NCI-H187 treated with DMSO at 0.1 percent for 48 hours (cell line): ENCODE measurements at places on chromosomes 1 and 21.

DNA sequence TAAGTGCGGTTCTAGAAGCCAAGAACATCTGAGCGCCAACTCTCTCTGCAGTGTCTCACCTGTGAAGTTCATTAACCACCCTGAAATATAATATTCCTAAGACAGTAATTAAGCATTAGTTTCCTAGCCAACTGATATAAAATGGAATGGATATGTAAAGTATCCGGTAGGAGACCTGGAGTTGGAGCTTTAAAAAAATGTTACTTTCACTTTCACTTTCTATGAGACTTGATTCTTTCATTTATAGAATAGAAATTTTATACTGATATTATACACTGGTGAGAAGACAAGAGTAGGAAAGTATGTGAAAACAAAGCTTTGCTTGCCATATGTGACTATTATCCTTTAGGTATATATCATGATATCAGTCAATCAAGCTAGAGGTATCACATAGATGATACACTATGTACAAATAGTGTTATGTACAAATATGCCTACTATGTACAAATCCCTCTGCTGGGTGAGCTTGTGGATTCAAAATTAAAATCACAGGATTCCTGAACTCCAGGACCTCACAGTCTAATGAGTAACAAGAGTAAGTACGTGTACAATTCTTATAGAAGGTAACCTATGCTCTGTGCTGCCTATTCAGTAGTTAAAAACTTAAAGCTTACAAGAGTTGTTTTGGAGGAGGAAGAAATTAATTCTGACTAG, 934.2 kb downstream of the TTLL7 start:
- DNase-seq: no peak

DNA sequence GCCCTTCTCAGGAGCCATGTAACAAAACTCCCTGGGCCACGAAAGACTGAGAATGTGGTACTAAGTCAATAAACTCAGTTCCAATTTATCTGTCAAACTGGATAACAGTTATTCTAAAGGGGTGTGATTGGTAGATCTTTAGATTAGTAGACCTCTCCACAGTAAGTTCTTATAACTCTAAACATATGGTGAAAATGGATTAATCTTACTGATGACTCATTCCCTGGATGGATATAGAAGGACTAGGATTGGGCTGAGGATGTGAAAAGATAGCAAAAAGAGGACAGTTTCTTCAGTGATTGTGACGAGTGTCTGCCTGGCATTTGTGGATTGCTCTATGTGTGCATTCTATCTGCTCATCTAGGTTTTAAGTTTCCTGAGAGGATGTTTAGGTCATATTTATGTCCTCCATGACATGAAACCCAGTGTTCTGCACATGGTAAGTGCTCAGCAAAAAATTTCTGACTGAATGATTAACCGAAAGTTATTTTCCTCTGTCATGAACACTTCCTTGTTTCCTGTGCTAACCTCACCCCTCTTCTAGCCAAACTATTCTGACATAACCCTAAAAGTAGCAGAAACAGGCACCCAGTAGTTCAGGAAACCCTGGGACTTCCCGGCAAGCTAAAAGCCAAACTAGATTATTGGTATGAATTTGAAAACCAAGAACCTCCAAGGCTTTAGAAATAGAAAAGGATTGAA, 397.5 kb upstream of the PLXNA2 start:
- no peak for DNase-seq

- DNase-seq: no peak
Measured at GRCh38 chr1:162541619-162542141, 19.8 kb upstream of the UAP1 start.

DNA sequence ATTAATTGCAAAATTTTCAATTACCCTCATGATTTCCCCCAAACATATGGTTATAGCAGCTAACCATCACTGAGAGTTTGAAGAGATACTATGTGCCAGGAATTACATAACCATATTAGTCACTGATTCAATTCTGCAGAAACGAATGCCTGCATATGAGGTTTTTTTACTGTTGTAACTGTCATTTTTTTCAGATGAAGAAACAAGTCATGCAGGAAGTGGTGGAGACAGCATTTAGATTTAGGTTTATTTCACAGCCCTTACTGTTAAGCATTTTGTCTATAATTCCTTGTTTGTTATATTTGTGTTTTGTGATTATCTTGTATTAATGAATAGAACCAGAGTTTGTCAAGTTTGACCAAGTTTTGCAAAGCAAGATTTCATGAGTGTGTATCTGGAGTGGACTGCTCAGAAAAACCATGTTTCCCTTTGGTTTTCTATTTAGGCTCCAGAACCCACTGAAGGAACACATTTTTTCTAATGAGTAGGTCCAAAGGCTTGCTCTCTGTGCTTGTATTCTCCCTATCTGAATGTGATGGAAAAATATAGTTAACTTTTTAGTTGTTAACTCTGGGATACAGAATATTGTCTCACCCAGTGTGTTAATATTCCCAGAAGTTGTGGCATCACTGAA, 308.5 kb upstream of the ADAMTS5 start:
- DNase-seq: no peak

DNA sequence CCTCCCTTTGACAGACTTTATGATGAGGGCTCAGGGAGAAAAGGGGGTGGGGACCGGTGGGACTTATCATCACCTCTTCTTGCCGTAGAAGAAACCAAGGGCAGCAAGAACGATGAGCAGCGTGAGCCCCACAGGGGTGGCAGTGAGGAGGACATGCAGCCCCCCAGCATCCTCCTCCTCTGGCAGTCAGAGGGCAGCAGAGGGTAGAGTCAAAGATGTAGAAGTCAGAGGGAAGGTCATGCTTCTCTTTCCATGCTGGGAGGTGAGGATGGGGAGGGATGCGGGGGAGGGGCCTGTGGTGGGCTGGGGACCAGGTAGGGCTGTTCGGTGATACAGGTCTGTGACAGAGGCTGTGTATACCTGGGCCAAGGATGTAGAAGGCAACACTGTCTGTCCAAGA, 14.8 kb downstream of the INSRR start:
- no peak for DNase-seq

GRCh38 chr1:101965341-101965740, 31.4 kb downstream of the OLFM3 start:
- DNase-seq: no peak

GRCh38 chr1:160565564-160565963, 13.7 kb downstream of the CD84 start:
- DNase-seq: no peak

- DNase-seq: no peak
Measured at GRCh38 chr21:28885853-28886177, 106.9 kb downstream of the LTN1 start.

- DNase-seq: no peak
Measured at GRCh38 chr1:84422909-84423308, 24.6 kb downstream of the DNASE2B start.

DNA sequence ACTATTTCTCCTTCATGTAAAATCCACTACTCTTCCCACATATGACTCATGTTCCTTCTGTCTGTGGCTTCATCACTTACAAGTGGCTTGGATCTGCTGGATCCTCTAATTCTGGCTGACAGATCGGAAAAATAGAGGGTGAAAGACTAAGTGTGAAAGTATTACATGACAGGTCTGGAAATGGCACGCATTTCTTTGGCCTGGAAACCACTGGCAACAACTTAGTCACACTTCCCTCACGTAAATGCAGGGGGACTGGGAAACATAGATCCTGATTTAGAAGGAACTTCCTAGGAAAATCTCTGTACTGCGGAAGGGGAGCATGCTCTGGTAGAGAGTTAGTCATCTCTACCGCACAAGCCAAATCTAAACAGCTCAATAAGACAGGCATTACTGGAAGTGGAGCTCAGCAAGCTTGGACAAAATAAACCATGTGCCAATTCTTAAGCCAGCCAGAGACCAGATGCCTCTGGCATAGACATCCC, 305.4 kb upstream of the PTBP2 start:
- DNase-seq: no peak

GRCh38 chr21:16250273-16250672, 520.5 kb downstream of the USP25 start:
- DNase-seq: no peak

- no peak for DNase-seq
Measured at GRCh38 chr1:201807958-201808632, 20.9 kb upstream of the IPO9 start.

DNA sequence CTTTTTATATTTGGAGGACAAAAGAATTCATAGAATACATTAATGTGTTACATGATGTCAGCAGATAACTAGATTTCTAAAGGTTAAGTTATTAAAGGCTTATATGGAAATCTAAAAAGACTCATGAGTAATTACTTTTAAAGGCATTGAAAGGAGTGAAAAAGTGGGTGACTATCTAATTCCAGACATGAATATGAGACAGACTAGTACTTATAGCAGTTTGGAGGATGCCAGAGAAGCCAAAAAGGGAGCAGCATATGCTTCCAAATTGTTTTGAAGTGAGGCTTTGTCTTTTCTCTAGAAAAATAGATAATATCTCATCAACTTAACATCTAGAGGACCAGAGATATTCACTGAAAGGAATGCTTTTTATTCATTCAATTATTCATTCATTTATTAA, 275.5 kb upstream of the CACYBP start:
- DNase-seq: no peak

DNA sequence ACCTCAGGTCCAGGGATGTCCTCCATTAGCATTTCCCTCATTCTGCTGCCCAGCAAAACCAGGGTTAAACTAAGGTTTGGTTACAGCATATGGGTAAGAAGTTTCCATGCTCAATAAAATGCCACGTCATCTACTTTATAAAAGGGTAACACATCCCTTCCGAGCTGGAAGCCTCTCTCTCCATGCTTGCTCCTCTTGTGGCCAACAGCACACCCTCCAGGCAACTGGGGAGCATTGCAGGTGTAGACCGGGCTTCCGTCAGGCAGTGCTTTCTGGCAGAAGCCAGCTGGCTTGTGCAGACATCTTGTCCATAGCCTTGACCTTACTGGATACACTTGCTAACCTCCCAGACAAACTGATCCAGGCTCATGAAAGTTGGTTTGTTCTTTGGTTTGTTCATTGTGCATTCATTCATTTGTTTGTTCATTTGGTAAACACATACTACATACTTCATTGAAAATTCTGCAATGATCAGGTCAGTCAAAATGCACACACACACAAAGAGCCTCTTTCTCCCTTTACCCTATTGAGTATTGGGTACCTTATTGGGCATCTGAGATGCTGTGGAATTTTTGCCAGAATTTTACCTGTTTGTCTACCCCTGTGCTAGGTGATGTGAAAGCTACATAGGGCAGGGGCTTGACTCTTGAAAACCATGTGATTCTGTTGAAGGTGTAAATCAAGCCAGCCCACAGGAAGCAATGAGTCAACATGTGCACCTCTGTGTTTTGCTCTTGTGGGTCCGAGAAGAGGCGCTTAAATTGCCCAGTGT, 422.8 kb downstream of the CAMTA1 start:
- DNase-seq: peak; percentile 32

DNA sequence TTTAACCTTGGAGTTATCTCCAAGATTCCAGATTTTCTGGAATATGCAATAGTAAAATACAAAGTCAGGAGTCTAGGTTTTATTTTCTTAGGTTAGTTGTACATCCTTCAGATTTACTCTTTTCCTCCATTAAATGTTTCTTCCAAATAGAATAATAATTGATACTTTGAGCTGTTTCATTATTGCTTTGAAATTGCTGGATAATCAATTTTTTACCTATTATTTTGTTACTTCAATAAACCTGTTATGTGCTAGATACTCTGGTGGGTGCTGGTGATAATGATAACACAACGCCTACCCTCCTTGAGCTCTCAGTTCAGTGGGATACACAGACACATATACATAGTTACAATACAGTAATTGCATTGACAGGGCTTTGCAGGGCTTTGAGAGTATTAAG, 79.4 kb downstream of the GPR161 start:
- no peak for DNase-seq

DNA sequence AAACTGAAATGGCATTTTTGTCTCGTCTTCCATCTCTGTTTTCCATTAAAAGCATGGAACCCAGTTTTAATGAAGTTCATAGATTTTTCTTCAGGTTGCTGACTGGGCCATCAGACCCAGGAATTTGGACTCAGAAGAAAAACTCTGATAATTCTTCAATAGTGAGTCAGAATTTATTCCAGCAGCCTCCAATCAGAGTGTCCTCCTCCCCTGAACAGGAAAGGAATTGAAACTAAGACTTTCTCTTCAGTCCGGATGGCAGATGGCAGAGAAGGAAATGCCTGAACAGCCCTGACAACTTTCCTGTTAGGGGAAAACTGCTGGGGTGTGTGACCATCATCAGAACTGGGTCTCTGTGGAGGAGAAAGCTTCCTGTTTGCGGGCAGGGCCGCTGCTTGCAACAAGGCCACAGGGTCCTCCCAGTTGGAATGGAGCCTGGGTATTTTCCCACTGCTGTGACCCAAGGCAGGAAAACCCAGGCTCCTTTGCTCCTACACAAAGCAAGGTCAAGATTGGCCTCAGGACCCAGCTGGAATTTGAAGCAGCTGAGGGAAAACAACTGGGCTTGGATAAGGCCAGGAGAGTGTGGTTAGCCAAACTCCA, 20.7 kb downstream of the CD34 start:
- DNase-seq: no peak

GRCh38 chr1:230067419-230067870, 407 bp downstream of the GALNT2 start:
- no peak for DNase-seq

DNA sequence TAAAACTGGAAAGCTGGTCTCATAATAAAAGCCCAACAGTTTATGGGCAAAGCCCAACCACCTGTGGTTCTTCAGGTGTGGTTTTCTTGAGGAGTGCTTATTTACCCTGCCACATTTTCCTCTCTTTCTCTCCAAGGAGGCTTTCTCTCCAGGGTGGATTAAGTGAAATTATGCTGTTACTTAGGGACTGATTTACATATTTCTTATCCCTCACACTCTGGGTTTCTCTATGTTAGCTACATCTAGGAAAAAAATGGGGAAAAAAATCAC, 4.8 kb downstream of the TBX19 start:
- DNase-seq: no peak

- no peak for DNase-seq
Measured at GRCh38 chr1:185376840-185377635, 60.0 kb upstream of the IVNS1ABP start.

DNA sequence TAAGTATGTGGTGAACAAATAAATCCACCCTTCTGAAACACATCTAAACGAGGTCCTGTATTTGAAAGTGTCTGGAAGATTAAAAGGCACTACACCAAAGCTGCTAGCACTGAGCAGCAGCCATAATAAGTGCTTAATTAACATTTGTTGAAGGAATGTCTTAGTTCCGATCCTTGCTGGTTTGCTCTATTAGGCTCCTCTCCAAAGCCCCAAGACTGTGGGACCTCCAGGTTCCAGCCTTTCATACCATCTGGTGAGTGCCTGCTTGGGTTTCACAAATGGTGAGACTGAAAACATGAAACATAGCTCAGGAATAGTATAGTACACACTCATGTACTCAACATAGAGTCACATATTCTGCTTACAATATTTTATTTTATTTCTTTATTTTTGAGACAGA, 640 bp upstream of the CYP2J2 start:
- no peak for DNase-seq

GRCh38 chr1:224510880-224511645, 76.5 kb upstream of the WDR26 start:
- no peak for DNase-seq

- no peak for DNase-seq
Measured at GRCh38 chr1:63968663-63969440, 195.0 kb downstream of the ROR1 start.

- DNase-seq: no peak
Measured at GRCh38 chr1:106957795-106958194, 98.7 kb upstream of the PRMT6 start.
